ENCODE measurements at places on chromosomes 2 and 18. TPM values are rescaled to one million over a fixed set of nuclear protein-coding genes. Genes with fewer than 3 reads are reported as not detected.

- no peak for DNase-seq
Observed at GRCh38 chr2:10750610-10751009, 29.2 kb downstream of the ATP6V1C2 start.

GRCh38 chr2:215396595-215397313, 39.1 kb downstream of the FN1 start:
- DNase-seq: no peak

DNA sequence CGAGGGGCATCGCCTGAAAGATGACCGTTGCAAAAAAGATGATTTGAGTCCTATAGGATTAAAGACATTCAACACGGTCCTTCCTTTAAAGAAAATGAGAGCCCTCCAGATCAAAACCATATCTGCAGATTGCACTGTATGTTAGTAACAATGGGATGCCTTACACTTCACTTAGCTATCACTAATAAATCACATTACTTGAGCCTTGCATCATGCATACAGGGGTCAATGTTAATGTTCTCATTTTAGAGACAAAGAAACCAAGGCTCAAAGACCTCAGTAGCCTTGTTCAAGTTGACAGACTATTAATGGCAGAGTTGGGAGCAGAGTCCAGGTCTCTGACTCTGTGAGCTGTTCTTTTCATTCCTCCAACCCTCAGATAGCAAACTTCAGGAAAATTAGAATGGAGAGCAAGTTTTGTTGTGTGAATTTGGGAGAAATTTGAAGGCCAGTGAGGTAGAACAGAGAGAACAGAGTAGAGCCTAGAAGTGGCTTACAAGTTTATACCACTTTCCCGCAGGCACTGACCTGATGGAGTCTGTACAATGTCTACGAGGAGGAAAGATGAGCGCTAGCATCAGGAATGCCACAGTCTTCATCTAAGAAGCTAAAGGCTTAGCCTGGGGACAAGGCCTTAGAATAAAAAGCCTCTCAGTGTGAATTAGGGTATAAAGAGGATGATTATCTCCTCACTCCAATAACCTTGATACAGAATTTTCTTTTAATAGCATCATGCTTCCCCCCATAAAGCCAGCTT, 48.3 kb downstream of the TRIB2 start:
- DNase-seq: no peak

GRCh38 chr2:166627893-166628292, 133.8 kb upstream of the SCN7A start:
- DNase-seq: no peak

- no peak for DNase-seq
Observed at GRCh38 chr2:149449017-149449416, 118.6 kb downstream of the LYPD6 start.

DNA sequence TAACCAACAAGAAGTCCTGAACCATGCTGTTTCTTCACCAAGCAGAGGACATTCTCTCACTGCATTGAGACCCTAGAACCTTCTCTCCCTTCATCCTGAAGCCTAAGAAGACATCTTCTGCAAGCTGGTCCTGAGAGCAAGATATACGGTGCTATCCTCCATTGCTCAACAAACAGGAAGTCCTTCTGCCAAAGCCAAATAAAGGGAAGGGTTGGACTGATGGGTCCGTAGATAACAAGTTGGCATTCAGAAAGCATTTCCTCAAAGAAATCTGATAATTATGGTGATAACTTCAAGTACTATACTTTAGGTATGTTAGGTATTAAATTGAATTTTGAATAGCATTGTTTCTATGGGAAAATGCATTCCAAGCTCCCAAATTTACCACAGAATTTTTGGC, 23.3 kb downstream of the GRB14 start:
- DNase-seq: no peak

GRCh38 chr2:191634791-191635190, 43.1 kb upstream of the NABP1 start:
- DNase-seq: no peak

DNA sequence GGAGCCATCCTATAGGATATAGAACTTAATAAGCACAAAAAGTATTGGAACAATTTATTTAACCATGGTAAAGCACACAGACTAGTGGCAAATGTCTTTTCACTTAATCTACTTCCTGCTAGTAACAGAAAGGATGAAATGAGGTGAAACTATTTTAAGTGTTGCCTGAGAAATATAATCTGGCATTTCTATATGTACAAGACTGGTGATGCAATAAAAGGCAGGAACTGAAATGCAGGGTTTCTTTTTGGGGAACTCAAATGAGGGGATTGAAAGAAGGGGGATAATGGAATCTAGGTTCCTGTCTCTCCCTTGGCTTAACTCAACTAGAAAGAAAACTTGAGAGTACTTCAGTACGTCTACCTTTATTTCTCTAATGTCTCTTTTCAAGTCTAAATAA, 122.3 kb downstream of the MEMO1 start:
- DNase-seq: no peak

GRCh38 chr18:11391661-11392060, 217.7 kb upstream of the SLC35G4 start:
- DNase-seq: no peak

GRCh38 chr2:62335612-62336011, 139.7 kb downstream of the B3GNT2 start:
- no peak for DNase-seq

GRCh38 chr2:203656522-203657287, 49.7 kb upstream of the CD28 start:
- peak; percentile 90 for DNase-seq

DNA sequence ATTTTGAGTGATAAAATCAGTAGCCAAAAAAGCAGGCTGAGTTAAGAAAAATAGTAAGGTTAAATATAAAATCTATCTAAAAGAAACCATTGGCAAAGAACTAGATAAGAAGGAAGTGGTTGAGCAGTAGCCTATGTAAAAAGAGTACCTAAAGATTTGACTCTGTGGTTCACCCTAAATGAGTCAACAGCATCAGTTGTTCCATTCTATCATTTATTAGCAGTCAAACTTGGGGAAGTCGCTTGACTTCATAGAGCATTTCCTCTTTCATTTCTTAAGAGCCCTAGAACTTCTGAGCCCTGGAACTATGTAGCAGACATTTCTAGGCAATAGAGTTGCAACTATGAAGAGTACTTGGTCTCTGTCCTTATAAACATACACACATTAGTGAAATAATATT, 381.7 kb downstream of the NUP35 start:
- DNase-seq: no peak

- DNase-seq: no peak
Observed at GRCh38 chr18:3114026-3114425, 101.1 kb upstream of the LPIN2 start.

MREG gene
- 13.8 TPM for total RNA-seq

LONRF2 gene
- total RNA-seq: 3.6 TPM

INPP5D gene
- total RNA-seq: 43.4 TPM

YPEL5 gene
- 113 TPM for total RNA-seq

All from ureter (tissue), 1 donor.